Heart left ventricle (tissue), 16 donors: ENCODE measurements at places on chromosomes 13 and 19. TPM values are rescaled to one million over a fixed set of nuclear protein-coding genes. Genes with fewer than 3 reads are reported as not detected.
A peak's percentile ranks its signal among the peaks of the same experiment; 100 is the strongest.

ZNF550 gene
- total RNA-seq, result 9.1 TPM

LSM14A gene
- 62.0 TPM for total RNA-seq

OR4F17 gene
- total RNA-seq, result not detected

PLEKHA4 gene
- total RNA-seq, result 29.2 TPM

CD79A gene
- not detected for total RNA-seq

RASGRP4 gene
- total RNA-seq, result 6.7 TPM

PLK5 gene
- not detected for total RNA-seq

NAPSA gene
- total RNA-seq, result not detected

DNA sequence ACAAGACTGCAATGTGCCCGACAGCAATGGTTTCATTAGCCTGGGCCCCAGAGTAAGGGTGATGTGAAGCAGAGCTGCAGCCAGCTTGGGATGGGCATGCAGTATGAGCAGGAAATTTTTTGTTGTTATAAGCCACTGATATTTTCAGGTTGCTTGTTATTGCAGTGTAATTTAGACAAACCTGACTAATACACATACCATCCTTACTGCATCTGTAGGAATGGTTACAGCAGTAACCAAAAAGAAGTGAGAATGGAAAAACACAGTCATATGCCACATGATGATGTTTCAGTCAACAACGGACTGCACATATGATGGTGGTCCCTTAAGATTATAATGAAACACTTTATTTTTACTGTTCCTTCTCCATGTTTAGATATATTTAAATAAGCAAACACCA, 8.6 kb upstream of the POMP start:
- DNase-seq, result no peak

DNA sequence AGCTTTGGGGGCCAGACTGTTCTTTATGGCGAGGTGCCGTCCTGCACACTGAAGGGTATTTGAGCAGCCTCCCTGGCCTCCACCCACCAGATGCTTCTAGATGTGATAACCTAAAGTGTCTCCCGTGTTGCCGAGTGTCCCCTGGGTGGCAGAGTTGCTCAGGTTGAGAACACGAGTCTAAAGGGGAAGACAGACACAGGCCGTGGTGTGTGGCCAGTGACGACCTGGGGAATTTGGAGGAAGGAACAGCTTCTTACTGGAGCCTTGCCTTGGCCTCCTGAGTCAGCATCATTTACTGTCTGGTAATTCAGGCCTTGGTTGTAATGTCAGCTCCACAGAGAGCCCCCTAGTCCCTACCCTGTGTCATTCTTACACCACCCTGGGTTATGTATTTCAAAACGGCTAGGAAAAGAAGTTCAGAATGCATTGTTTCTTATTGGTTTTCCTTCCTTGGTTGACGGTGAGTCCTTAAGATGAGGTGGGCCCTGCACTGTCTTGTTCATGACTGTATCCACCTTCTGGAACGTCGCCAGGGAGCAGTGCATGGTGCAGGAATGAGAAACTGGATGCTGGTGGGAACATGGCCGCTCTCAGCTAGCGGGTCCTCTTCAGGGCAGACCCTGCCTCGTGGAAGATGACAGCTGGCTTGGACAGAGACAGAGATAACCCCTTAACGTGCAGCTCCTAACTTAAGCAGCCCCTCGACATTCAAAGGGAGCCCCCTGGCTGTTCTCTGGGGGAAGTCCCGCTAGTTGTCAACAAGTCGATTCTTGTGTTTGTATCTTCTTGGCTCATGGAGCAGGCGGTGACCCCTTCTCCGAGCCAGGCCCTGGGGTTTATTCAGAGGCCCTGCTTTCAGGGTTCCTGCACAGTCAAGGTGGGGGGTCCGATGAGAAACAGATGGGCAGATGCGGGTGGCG, 7.2 kb downstream of the SIN3B start:
- DNase-seq, result peak; percentile 45

DNA sequence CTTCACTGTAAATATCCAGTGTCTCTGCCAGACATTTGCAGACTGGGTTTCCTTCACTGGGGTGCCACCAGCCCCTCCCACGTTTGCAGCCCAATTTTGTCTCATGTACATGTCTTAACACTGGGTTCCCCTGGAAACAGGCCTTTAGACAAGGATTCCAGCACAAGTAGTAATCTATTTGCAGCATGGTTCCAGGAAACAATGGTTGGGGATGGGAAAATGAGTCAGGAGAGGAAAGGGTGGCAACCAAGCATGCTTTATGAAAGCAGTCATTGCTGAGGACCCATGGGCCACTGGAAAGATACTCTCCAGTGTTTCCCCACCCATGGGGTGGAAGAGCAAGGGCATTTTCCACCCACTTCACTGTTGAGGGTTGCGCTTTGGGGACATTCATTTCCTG, 53.6 kb upstream of the FARP1 start:
- DNase-seq, result no peak

DNA sequence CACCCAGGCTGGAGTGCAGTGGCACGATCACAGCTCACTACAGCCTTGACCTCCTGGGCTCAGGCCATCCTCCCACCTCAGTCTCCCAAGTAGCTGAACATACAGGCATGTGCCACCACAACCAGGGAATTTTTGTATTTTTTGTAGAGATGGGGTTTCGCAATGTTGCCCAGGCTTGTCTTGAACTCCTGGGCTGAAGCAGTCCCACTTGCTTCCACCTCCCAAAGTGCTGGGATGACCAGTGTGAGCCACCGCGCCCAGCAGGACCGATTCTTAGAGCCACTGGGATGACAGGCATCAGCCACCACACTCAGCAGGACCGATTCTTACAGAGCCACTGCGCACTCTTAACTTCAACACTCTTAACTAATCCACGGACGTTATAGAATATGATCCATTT, 54.9 kb upstream of the RANBP3 start:
- DNase-seq, result no peak

GRCh38 chr19:41261474-41262190, 2.5 kb upstream of the HNRNPUL1 start:
- DNase-seq, result no peak

DNA sequence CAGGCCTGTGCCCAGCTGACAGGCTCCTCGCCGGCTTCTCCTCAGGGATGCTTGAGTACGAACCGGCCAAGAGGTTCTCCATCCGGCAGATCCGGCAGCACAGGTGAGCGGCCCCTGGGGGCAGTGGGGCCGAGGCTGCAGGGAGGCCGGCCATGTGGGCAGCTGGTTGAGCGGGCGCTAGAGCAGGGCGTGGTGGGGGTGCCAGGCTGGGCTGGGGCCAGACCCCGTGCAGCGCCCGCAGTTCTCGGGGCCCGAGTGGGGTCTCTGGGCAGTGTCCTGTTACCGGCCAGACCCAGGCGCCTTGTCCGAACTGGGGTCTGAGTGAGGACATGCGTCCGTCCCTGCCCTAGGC, 15.9 kb downstream of the CBARP start:
- no peak for DNase-seq

DNA sequence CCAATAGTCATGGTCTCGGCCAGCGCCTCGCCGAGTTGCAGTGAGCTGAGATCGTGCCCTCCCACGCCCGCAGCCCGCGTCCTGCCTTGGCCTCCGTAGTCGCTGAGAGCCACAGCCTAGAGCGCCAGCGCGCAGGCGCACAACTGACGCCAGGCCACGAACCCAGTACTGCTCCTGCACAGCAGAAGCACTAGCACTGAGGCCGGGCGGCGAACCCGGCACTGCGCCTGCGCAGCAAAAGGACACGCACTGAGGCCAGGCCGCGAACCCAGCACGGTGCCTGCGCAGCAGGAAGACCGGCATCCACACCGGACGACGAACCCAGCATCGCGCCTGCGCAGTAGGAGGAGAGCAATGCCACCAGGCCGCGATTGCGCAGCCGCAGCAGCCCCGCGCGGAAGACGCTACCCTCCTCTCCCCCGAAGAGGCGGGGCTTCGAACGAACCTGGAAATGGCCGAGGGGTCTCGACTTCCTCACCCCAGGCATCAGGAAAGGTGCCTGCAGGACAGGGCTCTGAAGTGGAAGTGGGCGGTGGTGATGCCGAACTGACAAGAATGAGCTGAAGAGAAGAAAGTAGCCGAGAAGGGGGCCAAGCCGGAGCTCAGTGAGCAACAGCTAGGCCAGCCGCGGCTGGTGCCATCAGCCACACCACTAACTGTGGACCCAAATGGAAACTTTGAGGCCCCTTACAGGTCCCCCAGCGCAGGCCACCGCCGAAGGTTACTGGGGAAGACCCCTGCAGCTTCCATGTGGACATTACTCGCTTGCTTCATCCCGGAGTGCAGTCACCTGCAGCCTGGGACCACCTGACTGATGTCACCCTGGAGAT, 7.5 kb downstream of the F10 start:
- peak; percentile 14 for DNase-seq

DNA sequence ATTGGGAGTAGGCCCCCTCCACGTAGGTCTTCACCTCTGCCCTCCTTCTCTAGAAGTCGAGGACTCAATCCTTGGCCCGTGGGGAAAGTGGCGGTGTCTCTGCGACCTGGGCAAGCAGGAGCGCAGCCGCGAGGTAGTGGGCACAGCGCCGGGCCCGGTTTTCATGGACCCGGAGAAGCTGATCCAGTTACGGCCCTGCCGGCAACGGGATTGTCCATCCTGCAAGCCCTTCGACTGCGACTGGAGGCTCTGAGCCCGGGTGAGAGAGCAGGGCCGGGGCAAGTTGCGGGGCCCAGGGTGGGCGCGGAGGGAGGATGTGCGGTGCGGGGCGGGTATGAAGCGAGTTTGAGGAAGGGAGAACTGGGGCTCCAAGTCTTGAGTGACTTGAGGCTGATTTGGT, 2.2 kb downstream of the THSD8 start:
- no peak for DNase-seq

DNA sequence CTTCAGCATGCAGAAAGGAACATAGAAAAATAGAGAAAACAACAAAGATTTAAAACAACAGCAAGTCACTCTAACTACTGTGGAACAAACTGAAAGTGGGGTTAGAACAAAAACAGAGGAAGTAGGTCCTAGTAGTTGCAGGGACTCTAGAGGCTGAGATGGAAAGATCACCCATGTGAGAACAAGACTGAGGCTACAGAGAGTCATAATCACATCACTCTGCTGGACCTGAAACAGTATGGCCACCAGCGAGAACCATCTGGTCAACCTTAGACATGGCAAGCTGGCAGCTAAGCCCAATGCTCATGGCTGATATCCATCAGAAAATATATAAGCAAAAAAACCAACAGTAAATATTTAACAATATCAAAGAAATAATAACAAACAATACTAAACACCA, 35.8 kb upstream of the ZNF724 start:
- no peak for DNase-seq

DNA sequence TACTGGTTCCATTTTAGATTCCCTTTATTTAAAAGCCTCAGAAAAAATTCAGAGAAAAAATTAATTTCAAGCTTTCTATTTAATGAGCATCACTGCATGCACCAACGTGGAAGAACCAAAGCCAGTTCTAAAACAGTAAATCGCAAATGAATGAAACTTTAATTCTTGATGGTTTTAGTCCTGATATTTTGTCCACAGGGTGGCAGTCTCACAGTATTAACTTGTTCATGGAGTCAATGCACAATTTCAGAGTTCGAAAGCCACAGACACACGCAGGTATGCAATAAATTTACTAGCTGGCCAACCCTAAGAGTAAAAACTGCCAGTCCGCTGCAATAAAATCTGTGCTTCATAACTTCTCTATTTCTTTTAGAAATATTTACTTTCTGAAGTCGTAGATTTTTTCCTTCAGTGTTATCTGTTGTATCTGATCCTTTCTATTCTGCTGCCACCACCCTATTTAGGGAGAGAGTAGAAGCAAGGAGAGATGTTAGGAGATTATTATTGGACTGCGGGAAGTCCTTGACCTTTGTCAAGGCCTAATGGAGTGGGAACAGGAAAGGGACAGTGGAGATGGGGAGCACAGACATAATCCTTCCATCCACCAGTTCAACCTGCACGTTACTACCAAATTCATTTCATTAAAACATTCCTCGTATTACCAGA, 7.0 kb upstream of the WBP4 start:
- DNase-seq, result no peak

GRCh38 chr13:41670873-41671443, 213.6 kb downstream of the RGCC start:
- no peak for DNase-seq

DNA sequence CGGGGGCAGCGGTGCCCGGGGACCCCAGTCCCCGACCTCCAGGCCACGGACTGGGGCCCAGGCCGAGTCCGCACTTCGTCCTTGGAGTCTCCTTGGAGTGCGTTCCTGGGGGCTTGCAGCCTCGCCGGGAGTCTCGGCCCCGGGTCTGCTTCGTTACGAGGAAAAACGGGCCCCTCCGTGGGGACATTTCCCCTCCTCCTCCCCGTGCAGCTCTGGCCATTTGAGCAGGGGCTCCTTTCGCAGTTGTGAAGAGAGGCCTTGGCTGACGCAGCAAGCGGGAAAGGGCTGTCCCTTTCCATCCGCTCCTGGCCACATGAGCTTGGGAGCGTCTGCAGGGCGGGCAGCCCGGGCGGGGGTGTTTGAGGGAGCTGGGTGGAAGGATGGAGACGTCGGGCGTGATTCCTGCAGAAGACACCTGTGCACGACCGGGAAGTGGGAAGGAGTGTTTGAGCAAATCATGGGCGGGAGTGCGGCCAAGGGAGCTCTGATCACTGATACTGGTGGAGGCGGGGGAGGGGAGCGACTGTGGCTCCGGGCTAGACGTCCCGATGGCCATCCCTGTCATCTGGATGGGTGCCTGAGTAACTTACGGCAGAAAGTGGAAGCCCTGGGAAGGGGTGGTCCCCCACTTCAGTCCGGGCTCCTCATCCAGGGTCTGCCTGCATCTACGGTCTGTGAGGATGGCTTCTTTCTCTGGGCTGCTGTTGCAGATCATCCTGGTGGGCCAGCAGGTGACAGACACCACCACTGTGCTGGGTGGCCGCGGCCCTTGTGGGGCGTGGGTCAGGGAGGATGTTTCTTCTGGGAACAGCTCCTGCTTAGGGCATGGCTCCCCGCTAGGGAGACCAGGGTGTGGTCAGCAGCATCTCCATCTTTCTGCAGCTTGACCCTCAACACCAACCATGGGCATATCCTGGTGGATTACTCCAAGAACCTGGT, 736 bp downstream of the GPI start:
- peak; percentile 54 for DNase-seq

GRCh38 chr13:26186995-26187394, 35.1 kb downstream of the RNF6 start:
- no peak for DNase-seq

GRCh38 chr19:46762245-46762890, 16.1 kb upstream of the STRN4 start:
- no peak for DNase-seq

DNA sequence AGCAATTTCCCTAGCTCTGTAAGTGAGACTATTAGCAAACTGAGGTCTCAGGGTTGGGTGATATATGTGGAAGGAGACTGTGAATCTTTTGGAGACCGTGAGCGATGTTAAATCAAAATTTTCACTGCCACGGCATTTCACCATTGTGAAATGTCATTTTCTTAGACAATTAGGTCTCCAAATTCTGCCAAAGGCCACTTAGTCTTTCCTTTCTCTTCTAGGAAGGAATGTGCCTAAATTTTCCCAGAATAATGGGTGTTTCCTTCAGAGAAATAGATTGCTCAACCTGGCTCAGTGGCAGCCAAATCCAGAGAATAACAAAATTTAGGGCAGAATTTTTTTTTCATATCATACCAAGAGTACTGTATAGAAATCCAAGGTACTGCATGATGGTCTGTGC, 64.5 kb upstream of the SCEL start:
- no peak for DNase-seq

- DNase-seq, result no peak
Measured at GRCh38 chr13:50829896-50830295, 13.6 kb downstream of the DLEU7 start.
